Uterine smooth muscle cell (primary cell): ENCODE measurements at places on chromosomes 1 and 21. TPM values are rescaled to one million over a fixed set of nuclear protein-coding genes. Genes with fewer than 3 reads are reported as not detected.

Gene FOXE3
- total RNA-seq: not detected in 2 replicates

Gene PRKCZ
- 8.2 and 14.0 TPM in 2 replicates for total RNA-seq

Gene RPL5
- total RNA-seq: 1,190 and 1,272 TPM in 2 replicates

Gene ASTN1
- 0.22 and 0.75 TPM in 2 replicates for total RNA-seq

Gene APOBEC4
- total RNA-seq: not detected in 2 replicates

Gene GBP1
- total RNA-seq: 19.8 and 27.7 TPM in 2 replicates

Gene HSD11B1
- 10.6 and 14.3 TPM in 2 replicates for total RNA-seq

Gene IGSF3
- 0.37 and 0.66 TPM in 2 replicates for total RNA-seq

Gene AMY1B
- not detected in 2 replicates for total RNA-seq

Gene TPTE
- total RNA-seq: not detected in 2 replicates

Gene CELA3B
- total RNA-seq: not detected in 2 replicates

Gene SSU72
- 62.5 and 67.6 TPM in 2 replicates for total RNA-seq

Gene FCRLA
- total RNA-seq: 0.62 and 3.5 TPM in 2 replicates

Gene ARTN
- total RNA-seq: 0.50 TPM in 1 of 2 replicates, not detected in the other

Gene GUCA2B
- not detected in 2 replicates for total RNA-seq

Gene GBP3
- total RNA-seq: 22.4 and 28.1 TPM in 2 replicates

Gene SOX13
- total RNA-seq: 3.0 and 4.5 TPM in 2 replicates

Gene SERTAD4
- 0.33 and 1.4 TPM in 2 replicates for total RNA-seq

Gene SLC25A44
- total RNA-seq: 7.6 and 11.2 TPM in 2 replicates

Gene GJA9
- 0.11 and 0.12 TPM in 2 replicates for total RNA-seq

Gene APP
- total RNA-seq: 435 and 757 TPM in 2 replicates

Gene ANKRD35
- total RNA-seq: 2.1 and 2.5 TPM in 2 replicates

Gene SPATA17
- 0.33 and 0.50 TPM in 2 replicates for total RNA-seq

Gene TMEM222
- total RNA-seq: 20.1 and 24.2 TPM in 2 replicates

Gene RAB4A
- 19.8 and 26.4 TPM in 2 replicates for total RNA-seq

Gene CFAP45
- total RNA-seq: 0.62 and 1.1 TPM in 2 replicates

Gene S100A7
- not detected in 2 replicates for total RNA-seq

Gene HRNR
- total RNA-seq: not detected in 2 replicates

Gene ALX3
- not detected in 2 replicates for total RNA-seq

Gene NBPF6
- not detected in 2 replicates for total RNA-seq
